ENCODE measurements at places on chromosomes 11 and 22. TPM values are rescaled to one million over a fixed set of nuclear protein-coding genes. Genes with fewer than 3 reads are reported as not detected.

The CALCA gene
- total RNA-seq, result not detected

The SLC35E4 gene
- 8.5 TPM for total RNA-seq

The DTX4 gene
- 3.6 TPM for total RNA-seq

The CLMP gene
- 150 TPM for total RNA-seq

The OR8D1 gene
- total RNA-seq, result not detected

The DEFB131B gene
- not detected for total RNA-seq

The KRTAP5-1 gene
- total RNA-seq, result not detected

The GLYAT gene
- total RNA-seq, result not detected

The PATE2 gene
- total RNA-seq, result not detected

The KDM4F gene
- not detected for total RNA-seq

The SCN2B gene
- under 0.01 TPM for total RNA-seq

All from smooth muscle cell of bladder (primary cell).